ENCODE measurements at places on chromosomes 1 and 21. TPM values are rescaled to one million over a fixed set of nuclear protein-coding genes. Genes with fewer than 3 reads are reported as not detected.

- H3K4me1 ChIP-seq, result peaks cover 3% of the 10 kb centered on the region
- no peak for DNase-seq
- H3K36me3 ChIP-seq, result no peaks in the 10 kb centered on the region
- H3K27ac ChIP-seq, result no peak overlapping the region
Measured at GRCh38 chr1:6179564-6180175, 451 bp downstream of the CHD5 start.

GRCh38 chr1:21818656-21819055, 6.6 kb downstream of the LDLRAD2 start:
- no peaks in the 10 kb centered on the region for H3K27me3 ChIP-seq
- H3K4me1 ChIP-seq, result peaks cover 41% of the 10 kb centered on the region
- peak overlapping the region; percentile 20 for H3K4me3 ChIP-seq

DNA sequence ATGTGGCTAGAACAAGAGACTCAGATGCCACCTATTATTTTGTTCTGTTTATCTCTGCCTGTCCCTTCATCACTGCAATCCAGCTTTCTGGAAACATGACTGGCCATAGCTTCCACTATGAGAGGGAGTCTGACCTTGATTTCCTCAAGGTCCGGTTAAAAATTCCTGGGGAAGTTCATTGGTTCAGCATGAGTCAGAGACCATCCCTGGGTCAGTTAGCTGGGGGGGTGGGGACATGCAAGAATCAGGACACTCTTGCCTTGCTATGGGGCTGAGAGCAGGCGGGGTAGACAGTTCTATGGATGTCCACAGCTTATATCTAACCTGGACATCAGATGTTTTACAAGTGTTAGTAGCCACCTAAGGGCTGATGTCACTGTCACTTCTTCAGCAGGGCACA, 81.1 kb downstream of the TENT5C start:
- no peaks in the 10 kb centered on the region for H3K36me3 ChIP-seq
- no peak for DNase-seq
- no peaks in the 10 kb centered on the region for H3K4me1 ChIP-seq
- H3K27ac ChIP-seq, result no peak overlapping the region
- no peak overlapping the region for H3K4me3 ChIP-seq

DNA sequence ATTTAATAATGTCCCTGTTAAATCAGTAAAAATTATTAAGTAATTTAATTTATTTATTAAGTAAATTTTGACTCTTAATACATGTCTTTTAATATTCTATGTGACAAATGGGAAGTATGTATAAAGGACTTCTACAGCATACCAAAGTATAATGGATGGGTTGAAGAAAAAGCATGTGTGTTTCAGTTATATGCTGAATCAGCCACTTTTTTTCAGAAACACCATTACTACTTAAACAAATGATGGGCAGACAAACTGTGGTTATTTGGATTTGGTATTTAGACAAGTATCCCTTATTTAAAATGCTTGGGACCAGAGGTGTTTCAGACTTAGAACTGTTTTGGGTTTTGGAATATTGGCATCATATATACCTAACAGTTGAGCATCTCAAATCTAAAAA, 176.3 kb upstream of the DMRTA2 start:
- no peaks in the 10 kb centered on the region for H3K27me3 ChIP-seq
- no peak overlapping the region for H3K4me3 ChIP-seq
- no peak overlapping the region for H3K27ac ChIP-seq
- H3K4me1 ChIP-seq, result no peaks in the 10 kb centered on the region
- DNase-seq, result no peak
- H3K36me3 ChIP-seq, result no peaks in the 10 kb centered on the region

DNA sequence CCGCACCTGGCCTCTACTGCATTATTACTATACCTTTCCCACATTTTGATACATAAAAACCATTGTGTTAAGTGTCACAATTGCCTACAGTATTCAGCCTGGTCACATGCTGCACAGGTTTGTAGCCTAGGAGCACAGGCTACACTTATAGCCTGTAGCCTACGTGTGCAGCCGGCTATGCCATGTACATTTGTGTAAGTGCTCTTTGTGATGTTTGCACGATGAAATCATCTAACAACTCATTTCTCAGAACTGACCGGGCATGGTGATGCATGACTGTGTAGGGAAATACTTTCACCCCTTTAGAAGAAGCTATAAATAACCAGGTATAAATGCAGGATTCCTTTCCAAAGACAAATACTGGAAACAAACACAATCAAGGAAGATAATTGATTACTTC, 12.1 kb downstream of the ERG start:
- no peak overlapping the region for H3K27ac ChIP-seq
- H3K36me3 ChIP-seq, result no peaks in the 10 kb centered on the region
- H3K4me3 ChIP-seq, result no peak overlapping the region

DNA sequence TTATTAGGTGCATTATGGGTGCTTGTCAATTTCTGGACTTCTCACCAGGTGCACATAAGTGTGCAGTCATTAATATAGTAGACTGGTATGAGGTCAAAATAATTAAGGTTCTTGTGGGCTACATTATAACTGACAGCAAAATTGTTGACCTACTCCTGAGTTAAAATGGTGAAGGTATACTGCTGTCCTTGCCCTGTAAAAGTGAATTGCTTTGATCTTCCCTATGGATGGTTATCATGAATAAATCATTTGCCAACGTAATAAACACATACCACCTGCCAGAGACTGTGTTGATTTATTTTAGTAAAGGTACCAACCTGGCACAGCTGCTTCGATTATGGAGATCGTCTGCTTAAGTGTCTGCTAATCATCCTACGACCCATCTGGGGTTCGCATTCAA, 201.6 kb upstream of the KCNK2 start:
- H3K4me3 ChIP-seq, result no peak overlapping the region
- no peaks in the 10 kb centered on the region for H3K4me1 ChIP-seq
- no peaks in the 10 kb centered on the region for H3K27me3 ChIP-seq
- no peaks in the 10 kb centered on the region for H3K36me3 ChIP-seq
- H3K27ac ChIP-seq, result no peak overlapping the region

The INSRR gene
- not detected for polyA plus RNA-seq

DNA sequence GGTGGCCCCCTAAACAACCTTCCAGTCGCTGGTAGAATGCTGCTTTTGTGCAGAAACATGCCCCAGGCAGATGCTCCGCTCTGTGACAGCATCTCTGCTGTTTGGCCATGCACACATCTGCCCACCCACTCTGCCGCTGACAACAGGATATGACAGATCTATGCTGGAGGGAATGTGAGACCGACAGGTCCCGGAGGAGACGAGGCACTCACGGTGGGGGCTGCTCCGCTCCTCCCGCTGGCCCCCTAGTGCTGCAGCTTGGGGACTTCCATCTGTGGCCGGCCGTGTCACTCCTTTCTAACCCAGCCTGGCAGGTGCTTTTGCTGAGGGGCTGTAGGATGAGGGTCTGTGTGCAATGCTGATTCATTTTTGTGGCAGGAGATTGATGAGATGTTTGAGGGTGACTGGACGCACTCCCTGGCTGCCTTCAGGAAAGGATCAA, 49.1 kb upstream of the DMRTB1 start:
- H3K4me1 ChIP-seq, result no peaks in the 10 kb centered on the region
- no peak for DNase-seq
- H3K4me3 ChIP-seq, result no peak overlapping the region
- H3K27me3 ChIP-seq, result no peaks in the 10 kb centered on the region
- H3K36me3 ChIP-seq, result no peaks in the 10 kb centered on the region

DNA sequence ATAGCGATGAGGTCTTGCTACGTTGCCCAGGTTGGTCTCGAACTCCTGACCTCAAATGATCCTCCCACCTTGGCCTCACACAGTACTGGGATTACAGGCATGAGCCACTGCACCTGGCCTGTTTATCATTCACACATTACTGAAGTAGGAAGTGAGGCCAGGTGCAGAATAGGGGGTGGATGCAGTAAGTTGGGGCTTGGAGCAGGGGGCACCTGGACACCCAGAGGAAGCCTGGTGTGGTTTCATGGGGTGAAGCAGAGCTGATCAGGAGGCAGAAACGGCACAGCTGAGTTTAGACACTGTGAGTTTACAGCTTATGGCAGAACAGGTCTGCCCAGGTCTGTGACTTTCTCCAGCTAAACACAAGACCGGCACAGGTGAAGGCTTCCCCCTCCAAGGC, 4.9 kb downstream of the CDA start:
- H3K27ac ChIP-seq, result peak overlapping the region; percentile 28
- H3K27me3 ChIP-seq, result no peaks in the 10 kb centered on the region

GRCh38 chr1:29134695-29135028, 11.0 kb upstream of the TMEM200B start:
- no peaks in the 10 kb centered on the region for H3K36me3 ChIP-seq
- peaks cover 5% of the 10 kb centered on the region for H3K4me1 ChIP-seq
- H3K4me3 ChIP-seq, result no peak overlapping the region
- DNase-seq, result no peak
- H3K27me3 ChIP-seq, result peaks cover 3% of the 10 kb centered on the region

GRCh38 chr1:78038071-78038470, 7.7 kb upstream of the GIPC2 start:
- no peaks in the 10 kb centered on the region for H3K4me1 ChIP-seq
- no peak for DNase-seq
- no peak overlapping the region for H3K4me3 ChIP-seq
- no peaks in the 10 kb centered on the region for H3K36me3 ChIP-seq
- H3K27me3 ChIP-seq, result no peaks in the 10 kb centered on the region

The C1orf87 gene
- polyA plus RNA-seq, result not detected

DNA sequence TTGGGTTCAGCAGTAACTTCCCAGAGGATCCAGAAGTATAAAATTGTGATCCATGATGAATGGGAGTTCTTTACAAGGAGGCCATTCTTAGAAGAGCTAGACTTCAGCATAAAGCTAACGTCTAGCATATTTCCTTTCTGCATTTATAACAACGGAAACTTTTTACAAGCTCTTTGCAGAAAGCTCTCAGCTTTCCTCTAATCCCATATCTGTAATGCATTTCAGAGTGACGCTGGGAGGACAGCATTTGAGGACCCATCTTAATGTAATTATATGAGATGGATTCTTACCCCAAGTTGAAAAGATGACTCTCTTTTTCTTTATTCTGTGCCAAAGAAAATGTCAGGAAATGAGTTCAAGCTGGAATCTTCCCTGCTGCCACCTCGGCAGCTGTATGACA, 132.0 kb upstream of the CACHD1 start:
- no peak for DNase-seq
- H3K27me3 ChIP-seq, result no peaks in the 10 kb centered on the region
- H3K4me3 ChIP-seq, result no peak overlapping the region
- H3K4me1 ChIP-seq, result no peaks in the 10 kb centered on the region
- H3K27ac ChIP-seq, result no peak overlapping the region

GRCh38 chr1:184965944-184966860, 8.1 kb downstream of the NIBAN1 start:
- peaks cover 29% of the 10 kb centered on the region for H3K36me3 ChIP-seq
- peaks cover 11% of the 10 kb centered on the region for H3K4me1 ChIP-seq
- H3K27me3 ChIP-seq, result no peaks in the 10 kb centered on the region
- no peak overlapping the region for H3K27ac ChIP-seq
- no peak overlapping the region for H3K4me3 ChIP-seq
- no peak for DNase-seq

DNA sequence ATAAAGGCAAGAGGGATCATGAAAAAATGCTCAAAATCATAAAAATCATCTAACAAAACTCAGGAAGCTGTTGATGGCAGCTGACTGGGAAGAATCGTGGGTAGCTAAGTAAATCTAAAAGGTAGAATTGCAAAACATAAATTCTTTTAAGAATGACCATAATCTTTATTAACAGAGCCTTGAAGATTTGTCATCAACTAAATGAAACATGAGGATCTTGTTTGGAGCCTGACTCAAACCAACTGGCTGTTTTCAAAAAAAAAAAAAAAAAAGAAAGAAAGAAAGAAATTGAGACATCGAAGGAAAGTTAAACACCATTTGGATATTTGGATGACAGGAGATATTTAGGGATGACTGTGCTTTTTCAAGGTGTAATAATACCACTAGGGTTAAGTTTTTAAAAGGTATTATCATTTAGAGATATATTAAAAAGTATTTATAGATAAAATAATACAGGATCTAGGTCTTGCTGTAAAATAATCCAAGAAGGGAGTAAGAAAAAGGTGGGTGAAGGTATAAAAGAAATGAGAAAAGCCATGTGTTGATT, 48.6 kb downstream of the CD34 start:
- no peaks in the 10 kb centered on the region for H3K27me3 ChIP-seq
- peaks cover 79% of the 10 kb centered on the region for H3K4me1 ChIP-seq
- H3K36me3 ChIP-seq, result peaks cover 11% of the 10 kb centered on the region
- no peak overlapping the region for H3K4me3 ChIP-seq
- no peak overlapping the region for H3K27ac ChIP-seq

The MYOM3 gene
- not detected for polyA plus RNA-seq

DNA sequence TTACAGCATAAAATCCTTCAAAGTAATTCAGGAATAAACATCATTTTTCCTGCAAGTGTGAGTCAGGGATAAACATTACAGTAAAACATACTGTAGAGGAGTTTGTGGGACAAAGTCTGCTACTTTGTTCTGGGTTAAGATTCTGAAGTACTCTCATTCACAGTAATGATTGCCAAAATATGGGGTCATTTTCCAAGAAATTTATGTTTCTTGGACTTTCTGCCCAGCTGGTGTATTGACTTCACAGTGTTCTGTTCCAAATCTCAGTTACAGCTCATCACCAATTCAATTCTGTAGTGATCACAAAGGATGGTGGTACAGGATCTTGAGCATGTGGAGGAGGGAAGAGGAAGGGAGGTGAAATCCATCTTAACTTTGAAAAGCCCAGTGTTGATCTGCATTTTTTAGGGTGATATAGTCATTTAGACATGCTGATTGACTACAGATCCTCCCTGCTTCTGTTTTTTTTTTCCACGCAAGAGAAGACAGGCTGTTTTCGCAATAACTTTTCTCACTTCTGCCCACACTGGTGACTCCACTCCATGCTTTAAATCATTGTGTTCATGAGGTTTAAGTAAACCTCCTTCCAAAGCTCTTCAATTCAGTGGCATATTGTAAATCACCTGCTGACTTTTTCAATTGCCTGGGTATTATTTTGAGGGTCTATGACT, 60.4 kb upstream of the C1orf53 start:
- DNase-seq, result peak; percentile 57
- H3K27me3 ChIP-seq, result no peaks in the 10 kb centered on the region
- H3K4me1 ChIP-seq, result peaks cover 20% of the 10 kb centered on the region
- H3K27ac ChIP-seq, result no peak overlapping the region
- no peaks in the 10 kb centered on the region for H3K36me3 ChIP-seq
- no peak overlapping the region for H3K4me3 ChIP-seq

The DDR2 gene
- polyA plus RNA-seq, result 0.01 TPM

DNA sequence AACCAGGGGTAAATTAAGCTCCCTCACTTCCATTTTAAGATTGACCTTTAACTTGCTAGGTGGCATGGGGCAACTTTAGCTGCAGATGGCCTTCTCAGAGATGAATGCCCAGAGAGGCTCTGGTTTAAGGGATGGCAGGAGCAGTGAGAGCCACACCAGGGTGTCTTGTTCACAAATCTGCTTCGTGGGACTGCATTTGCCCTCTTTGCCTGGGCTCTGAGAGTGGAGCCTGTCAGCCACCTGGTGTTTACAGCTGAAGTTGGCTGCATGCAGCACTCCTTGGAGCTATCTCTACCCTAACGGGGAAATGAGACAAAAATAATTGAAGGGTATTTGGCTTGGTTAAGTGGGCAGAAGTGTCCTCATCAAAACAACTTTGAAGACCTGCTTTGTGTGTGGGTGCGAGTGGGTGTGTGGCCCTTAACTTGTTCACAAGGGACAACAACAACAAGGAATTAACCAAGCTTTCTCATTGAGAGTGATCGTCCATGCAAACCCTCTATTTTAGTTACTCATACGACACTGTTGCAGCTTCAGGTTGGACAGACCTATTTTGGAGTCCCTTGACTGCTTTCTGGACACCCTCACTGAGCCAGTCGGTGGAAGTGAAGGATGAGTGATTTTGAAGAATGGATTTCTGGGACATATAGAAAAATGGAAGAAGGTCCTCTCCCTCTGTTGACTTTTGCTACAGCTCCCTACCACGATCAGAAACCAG, 29.8 kb downstream of the PGM1 start:
- no peak for DNase-seq
- H3K27ac ChIP-seq, result no peak overlapping the region
- no peaks in the 10 kb centered on the region for H3K36me3 ChIP-seq
- H3K4me3 ChIP-seq, result no peak overlapping the region
- no peaks in the 10 kb centered on the region for H3K27me3 ChIP-seq
